LoVo (cell line): ENCODE measurements at places on chromosomes 2 and 18.

DNA sequence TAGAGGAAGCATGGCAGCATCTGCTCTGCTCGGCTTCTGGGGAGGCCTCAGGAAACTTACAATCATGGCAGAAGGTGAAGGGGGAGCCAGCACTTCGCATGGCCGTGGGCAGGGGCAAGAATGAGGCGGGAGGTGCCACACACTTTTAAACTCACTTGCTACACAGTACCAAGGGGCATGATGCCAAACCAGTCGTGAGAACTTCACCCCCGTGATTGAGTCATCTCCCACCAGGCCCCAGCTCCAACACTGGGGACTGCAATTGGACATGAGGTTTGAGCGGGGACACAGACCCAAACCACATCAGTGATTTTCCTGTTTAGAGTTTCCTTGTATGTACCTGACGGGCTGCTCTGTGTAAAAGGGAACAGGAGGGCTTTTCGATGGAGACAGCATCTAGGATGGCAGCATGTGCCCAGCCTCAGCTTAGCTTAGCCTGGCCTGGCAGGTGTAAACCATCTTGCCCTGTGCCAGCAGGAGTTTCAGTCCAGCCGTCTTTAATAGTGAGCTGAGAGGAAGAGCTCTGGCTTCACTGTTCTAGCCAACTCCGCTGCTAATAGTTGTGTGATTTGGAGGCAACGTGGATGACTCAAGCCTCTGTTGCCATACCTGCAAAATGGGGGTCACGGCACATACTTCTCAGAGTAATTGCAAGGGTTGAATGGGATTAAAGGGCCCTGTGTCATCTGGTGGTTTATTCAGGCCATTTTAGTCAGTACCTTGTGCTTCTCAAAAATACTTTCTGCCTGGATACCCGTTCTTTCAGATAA is 101.8 kb downstream of the ASAP2 start:
- no peak for DNase-seq

- no peak for DNase-seq
These were observed 24.3 kb downstream of the CRIM1 start for GRCh38 chr2:36379710-36380448.

- no peak for DNase-seq
These were observed 58.2 kb downstream of the SLC16A14 start for GRCh38 chr2:230010501-230010900.

- no peak for DNase-seq
These were observed 1433.8 kb upstream of the SLC39A10 start for GRCh38 chr2:194223218-194223617.

- DNase-seq, result no peak
These were observed 28.5 kb downstream of the PLEKHM3 start for GRCh38 chr2:207996848-207997247.

GRCh38 chr18:23155537-23155936 is 20.3 kb downstream of the CABLES1 start:
- DNase-seq, result no peak

GRCh38 chr2:205860181-205860580 is 177.9 kb downstream of the NRP2 start:
- no peak for DNase-seq

- no peak for DNase-seq
These were observed 60.9 kb upstream of the OSR1 start for GRCh38 chr2:19419211-19419880.

DNA sequence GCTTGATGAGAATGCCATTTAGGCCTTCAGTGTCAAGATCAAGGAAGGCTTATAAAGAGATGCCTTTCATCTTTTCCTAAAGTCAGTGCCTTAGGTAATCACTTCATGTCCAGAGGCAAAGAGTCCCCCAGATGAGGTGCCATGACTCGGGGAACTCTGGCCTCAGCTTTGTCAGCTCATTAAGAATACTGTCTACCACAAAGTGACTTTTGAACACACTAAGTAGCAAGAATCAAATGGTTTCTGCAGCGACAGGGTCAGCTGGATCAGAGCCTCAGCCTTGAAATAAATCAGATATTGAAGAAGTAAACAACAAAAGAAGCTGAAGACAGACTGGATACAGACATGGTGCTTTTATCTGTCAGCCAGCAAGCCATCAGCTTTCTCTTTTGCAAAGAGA is 120.1 kb upstream of the SLC39A10 start:
- no peak for DNase-seq
